ENCODE measurements at places on chromosomes 12 and 14. TPM values are rescaled to one million over a fixed set of nuclear protein-coding genes. Genes with fewer than 3 reads are reported as not detected.

The FAM186B gene
- polyA plus RNA-seq, result 0.46 TPM

The PCED1B gene
- 19.6 TPM for polyA plus RNA-seq

The CLEC4D gene
- 0.05 TPM for polyA plus RNA-seq

The BMP4 gene
- 12.9 TPM for polyA plus RNA-seq

The TBC1D30 gene
- 1.1 TPM for polyA plus RNA-seq

The AKAP5 gene
- polyA plus RNA-seq, result 0.83 TPM

The ERC1 gene
- polyA plus RNA-seq, result 10.4 TPM

The TTC6 gene
- polyA plus RNA-seq, result not detected
